OCI-LY7 (cell line): ENCODE measurements at places on chromosomes 6 and 20.

DNA sequence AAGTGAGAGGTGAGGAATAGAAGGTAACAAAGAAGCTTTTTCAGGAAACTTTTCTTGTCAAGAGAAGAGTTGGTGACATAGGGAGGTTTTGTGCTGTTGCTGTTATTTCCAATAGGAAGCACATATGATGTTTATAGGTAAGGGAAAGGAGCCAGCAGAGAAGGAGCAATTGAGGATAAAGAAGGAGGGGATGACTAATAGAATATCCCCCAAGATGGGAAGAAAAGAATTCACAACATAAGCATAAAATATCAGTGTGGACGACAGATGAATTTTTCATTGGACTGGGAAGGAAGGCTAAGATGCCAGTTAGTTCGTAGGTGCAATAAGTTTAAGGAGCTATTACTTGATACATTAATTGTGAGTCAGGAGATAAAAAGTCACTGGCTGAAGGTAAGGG is 8.5 kb upstream of the BEND6 start:
- no peak for DNase-seq

DNA sequence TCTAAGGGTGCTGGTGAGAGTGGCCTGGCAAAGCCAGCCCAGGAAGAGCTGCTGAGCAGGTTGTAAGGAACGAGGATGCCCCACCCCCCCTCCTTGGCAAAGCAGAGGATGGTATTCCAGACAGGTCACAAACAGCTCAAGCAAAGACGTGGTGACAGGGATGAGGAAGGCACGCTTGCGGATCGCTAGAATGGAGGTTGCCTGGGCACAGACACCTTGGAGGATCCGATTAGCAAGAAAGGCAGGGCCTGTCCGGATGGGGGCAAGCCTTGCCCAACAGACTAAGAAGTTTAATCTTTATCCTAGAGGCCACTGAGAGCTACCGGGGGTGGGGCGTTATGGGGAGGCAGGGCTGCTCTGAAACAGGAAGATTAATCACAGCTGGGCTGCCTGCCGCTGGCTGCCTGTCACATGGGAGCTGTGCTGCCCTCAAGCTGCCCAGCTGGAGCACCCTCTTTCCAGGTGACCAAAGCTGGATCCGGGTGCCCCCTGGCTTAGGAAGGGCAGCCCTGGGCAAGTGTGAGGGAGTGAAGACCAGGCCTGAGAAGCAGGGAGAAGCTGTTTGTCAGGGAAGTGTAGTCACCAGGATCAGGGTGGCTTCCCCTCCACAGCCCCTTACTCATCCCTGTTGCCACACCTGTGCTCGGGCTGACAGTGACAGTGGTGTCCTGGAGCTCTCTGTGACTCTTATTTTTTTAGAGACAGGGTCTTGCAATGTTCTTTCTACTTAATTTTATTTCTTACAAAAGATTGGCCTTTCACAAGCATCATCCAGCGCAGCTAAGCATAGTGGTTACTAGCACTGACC is 9.1 kb upstream of the MAPK13 start:
- peak; percentile 67 for DNase-seq

DNA sequence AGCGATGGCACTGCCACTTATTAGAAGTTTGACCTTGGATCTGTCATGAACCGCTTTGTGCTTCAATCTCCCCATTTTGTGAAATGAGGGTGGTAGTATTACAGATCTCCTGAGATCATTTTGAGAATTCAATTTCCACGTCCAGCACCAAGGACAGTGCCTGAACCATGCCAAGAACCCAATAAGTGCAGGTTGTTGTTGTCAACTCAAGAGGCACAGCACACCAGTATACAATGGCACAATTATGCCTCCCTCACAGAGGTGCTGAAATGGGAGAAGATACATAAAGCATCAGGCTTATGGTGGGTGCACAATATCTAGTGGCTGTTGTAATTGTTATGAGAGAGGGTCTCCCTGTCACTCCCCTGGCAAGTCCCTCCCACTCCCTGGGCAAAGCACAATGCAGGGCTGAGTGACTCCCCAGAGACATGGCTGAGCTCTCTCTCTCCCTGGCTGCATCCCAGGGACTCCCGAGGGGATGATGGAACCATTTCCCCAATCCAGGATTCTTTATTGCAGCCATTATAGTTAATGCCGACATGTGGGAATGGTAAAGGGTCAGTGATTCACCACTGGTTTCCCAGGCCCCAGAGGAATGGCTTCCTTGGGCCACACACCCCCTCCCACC is 78.7 kb downstream of the CDH22 start:
- no peak for DNase-seq

GRCh38 chr20:40160097-40160550 is 528.9 kb downstream of the MAFB start:
- DNase-seq, result peak; percentile 58

DNA sequence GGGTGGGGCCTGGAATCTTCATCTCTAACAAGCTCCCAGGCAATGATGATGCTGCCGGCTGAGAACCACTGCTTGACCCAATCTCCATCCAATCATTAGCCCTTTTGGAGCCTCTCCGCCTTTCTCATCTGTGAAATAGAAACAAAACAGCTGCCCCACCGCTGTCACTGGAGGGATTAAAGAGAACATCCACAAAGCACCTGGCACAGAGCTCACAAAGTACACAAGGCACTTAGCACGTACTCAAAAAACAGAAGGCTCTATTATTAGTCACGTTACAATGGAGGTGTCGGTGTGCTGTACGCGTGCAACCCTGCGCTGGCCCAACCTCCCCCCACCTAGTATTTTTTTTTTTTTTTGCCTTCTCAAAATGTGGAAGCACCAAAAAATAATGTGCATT is 213.5 kb upstream of the ARID1B start:
- DNase-seq, result peak; percentile 88

GRCh38 chr20:11894062-11894461 is 23.6 kb upstream of the BTBD3 start:
- no peak for DNase-seq

- no peak for DNase-seq
These were observed 50.5 kb downstream of the HLA-A start for GRCh38 chr6:29992807-29993206.

DNA sequence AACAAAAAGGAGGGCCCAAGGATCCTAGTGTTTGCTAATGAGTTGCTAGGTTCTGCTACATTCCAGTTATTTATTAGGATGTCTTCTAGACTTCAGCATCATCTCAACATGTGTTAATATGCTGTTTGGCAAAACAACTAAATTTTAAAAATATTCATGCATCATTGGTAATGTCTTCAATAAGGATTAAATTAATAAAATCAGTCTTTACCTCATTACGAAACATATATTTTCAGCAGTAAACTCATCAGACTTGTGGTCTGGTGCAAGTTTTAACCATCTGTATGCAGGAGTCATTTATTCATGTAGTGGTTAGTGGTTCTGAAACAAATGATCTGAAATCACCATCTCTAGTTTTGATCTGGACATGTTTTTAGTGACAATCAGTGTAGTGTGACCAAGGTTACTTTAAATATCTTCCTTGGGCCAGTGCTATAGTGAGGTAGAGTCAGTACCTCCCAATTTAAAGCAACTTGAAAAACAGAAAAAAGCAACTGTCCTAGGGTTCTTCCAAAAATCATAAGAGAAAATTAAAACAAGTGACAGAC is 85.0 kb upstream of the KCNK16 start:
- DNase-seq, result no peak

DNA sequence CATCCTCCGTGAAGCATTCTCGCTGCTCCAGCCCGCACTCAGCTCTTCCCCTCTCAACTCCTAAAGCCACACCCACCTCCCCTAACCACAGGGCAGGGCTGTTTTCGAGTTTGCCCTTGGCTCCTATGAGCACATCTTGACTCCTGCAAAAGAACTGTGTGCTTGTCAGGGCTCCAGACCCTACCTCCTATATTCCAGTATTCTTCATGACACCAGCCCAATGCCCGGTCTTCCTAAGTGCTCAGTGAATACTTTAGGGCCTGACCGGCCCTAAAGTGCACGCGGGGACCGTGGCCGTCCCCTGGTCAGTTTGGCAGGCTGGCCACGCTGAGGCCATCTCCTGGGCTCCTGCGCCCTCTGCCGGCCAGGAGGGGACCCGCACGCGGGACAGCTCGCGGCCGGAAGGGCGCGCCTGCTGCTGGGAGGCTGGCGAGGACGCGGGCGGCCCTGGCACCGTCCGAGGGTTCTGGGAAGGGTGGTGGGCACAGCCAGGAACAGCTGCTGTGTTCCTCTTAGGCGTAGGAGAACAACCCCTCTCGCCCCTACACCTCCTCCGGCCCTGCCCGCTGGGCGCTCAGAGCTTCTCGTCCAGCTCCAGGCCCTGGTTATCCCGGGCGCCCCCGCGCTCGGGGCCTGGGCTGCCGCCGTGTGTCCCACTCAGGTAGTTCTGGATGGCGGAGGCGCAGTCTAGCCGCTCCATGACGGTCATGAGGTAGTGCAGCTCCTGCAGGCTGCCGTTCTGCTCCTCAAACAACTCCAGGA is 11.0 kb downstream of the UNC5CL start:
- peak; percentile 73 for DNase-seq

GRCh38 chr6:168368066-168368820 is 48.7 kb upstream of the DACT2 start:
- no peak for DNase-seq

GRCh38 chr6:28353356-28353755 is 3.6 kb downstream of the ZKSCAN3 start:
- DNase-seq, result no peak

DNA sequence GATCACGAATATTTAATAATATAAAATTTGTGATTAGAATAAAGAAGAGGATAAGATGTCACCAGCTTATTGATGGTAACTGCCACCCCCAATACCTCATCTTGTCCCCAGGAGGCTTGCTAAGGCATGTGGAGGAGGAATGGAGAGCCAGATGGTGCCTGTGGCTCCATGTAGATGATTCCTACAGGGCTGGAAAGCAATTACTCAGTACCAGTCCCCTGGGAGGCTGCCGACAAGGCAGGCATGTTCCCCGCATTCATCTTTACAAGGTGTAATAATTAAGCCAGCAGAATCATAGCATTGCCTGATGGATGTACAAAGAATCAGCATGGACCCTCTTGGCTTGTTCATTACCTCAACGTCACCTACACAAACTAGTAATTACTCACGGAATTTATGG is 155.3 kb downstream of the PLCB1 start:
- no peak for DNase-seq

- DNase-seq, result no peak
These were observed 6.9 kb upstream of the RRBP1 start for GRCh38 chr20:17688965-17689364.

- no peak for DNase-seq
These were observed 25.2 kb downstream of the FNDC1 start for GRCh38 chr6:159194421-159194820.

- no peak for DNase-seq
These were observed 248.0 kb downstream of the CDC5L start for GRCh38 chr6:44635486-44635885.

GRCh38 chr20:17161673-17162481 is 65.0 kb upstream of the PCSK2 start:
- DNase-seq, result no peak

GRCh38 chr6:13397359-13398068 is 69.2 kb upstream of the TBC1D7 start:
- DNase-seq, result peak; percentile 80

DNA sequence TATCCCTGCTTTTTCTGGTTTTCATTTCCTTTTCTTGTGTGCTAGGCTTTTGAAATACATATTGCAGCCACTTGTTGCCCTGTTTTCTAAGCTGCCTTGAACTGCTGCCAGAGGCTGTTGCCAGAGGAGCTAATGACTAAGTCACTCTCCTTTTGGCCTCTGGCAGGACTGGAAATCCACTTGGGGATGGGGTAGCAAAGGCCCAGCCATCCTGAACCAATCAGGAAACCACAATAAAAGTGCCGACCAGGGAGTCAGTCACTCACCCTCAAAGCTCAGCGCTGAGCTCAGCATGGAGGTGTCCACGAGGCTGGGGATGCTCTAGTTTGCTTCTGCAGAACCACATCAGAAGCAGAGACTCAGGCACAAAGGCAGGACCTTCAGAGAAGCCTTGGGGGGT is 813.0 kb downstream of the DHX35 start:
- DNase-seq, result no peak

GRCh38 chr6:141445928-141446628 is 686.6 kb upstream of the GJE1 start:
- no peak for DNase-seq

- peak; percentile 12 for DNase-seq
These were observed 48.0 kb downstream of the MUC22 start for GRCh38 chr6:31058128-31058894.

- DNase-seq, result no peak
These were observed 160.0 kb downstream of the TBXT start for GRCh38 chr6:166007349-166008263.

DNA sequence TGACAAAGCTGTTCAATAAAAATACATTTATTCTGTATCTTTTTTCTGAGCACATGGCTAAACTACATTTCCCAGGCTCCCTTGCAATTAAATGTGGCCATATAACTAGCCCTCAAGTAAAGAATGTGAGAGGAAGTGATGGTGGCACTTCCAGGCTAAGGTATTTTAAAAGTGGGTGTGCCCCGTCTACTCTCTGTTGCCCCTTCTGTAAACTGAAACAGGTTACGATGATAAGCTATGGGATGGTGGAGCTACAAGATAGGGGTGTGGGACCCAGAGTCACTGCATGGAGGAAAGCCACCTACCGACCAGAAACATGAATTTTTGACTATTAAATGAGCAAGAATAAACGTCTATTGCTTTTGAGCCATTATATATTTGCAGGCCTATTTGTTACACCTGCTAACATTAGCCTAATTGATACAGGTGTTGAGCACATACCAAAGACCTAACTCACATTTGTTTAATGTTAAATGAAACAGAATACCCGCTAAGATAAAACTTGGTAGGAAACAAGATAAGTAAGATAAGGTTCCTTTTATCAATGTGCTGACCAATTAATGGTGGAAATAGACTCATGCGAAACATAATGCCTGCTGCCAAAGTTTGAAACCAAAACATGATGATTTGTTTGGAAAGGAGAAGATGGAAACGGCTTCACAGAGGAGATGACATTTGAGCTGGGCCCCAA is 3.1 kb downstream of the FYN start:
- DNase-seq, result peak; percentile 39

DNA sequence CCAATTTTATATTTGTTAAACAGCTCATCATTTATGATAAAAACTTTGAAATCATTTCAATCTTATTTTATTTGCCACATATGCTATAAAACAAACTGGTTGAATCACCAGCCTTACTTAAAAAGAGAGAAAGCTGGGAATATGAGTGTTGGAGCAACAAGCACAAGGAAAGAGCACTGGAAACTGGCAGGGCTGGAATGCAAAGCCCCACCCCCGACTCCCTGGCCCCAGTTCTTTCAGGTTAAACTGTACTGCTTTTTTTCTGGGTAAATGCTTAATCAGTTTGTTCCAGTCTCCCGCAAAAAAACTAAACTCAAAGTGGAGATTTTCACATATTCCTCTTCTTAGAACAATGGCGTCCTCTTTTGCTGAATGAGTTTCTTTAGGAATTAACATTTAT is 433.8 kb upstream of the NOX3 start:
- no peak for DNase-seq

GRCh38 chr20:46715292-46715756 is 5.9 kb downstream of the SLC2A10 start:
- DNase-seq, result no peak

- no peak for DNase-seq
These were observed 6.0 kb downstream of the COL12A1 start for GRCh38 chr6:75199889-75200288.

- no peak for DNase-seq
These were observed 6.1 kb downstream of the EDN1 start for GRCh38 chr6:12296255-12296573.

- DNase-seq, result peak; percentile 34
These were observed 725 bp downstream of the OSER1 start for GRCh38 chr20:44209686-44210405.
